ENCODE measurements at places on chromosomes 13 and 19. TPM values are rescaled to one million over a fixed set of nuclear protein-coding genes. Genes with fewer than 3 reads are reported as not detected.
A peak's percentile ranks its signal among the peaks of the same experiment; 100 is the strongest.

- DNase-seq = no peak
These were observed 5.8 kb upstream of the TPM4 start for GRCh38 chr19:16070366-16070990.

DNA sequence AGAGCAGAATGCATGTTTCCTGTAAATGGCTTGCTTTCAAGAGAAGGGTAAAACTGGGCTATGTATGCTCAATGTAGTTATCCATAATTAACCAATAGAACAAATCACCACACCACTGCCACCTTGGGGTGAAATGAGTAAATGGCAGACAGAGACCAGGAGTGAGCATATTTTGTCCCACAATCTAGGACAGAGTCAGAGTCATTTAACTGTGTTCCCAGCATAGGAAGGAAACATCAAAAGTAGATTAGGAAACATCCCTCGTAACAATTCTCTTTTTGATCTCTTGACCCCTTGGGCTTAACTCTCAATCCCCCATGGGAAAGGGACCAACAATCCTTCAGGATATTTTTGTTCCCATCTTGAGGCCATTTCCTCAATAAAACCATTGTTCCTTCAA is 224.8 kb downstream of the NHLRC3 start:
- no peak for DNase-seq

DNA sequence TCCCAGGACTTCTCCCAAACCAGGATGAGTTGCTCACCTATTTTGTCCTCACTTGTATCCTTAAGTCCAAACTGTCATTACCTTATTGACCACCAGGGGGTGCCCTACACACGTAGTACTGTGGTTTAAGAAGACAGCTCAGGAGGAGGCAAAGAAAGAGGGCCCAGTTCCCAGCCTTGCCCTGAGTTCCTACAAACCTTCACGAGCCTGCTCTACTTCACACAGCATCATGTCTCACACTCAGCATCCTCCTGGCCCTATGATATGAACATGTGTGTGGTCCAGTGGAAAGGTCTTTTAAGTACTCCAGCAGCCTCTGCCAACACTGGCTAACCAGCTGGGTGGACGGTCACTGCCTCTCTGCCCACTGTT is 8.1 kb upstream of the ZNF784 start:
- DNase-seq = peak; percentile 97

GRCh38 chr13:83325125-83325853 is 557.0 kb downstream of the SLITRK1 start:
- peak; percentile 49 for DNase-seq

DNA sequence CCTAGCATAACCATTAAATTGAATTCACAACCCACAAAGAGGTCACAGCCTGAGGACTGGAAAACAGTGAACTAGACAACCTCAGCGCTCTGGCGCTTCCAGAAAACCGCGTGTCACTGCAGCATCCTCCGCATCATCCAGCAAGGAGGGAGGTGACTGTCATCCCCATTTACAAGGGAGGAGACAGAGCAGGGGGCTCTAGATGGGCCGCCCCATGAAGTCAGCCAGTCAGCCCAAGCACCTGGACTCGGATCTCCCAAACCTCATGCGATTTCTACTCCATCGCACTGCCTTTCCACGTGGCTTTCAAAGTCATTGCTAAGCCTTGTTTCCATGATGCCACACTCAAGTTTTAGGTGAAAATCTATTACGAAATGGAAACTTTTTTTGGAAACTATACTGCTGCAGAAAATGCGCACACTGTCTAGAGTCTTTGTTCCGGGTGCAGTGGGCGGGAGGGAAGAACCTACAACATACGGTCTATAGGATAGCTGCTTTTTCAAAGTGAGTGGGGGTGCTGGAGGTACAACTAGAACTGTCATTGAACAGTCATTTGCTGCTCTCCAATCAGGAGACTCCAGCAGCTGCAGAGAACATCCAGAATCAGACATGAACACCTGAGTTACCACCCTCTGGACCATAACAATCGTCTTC is 2.8 kb downstream of the AP3D1 start:
- no peak for DNase-seq

DNA sequence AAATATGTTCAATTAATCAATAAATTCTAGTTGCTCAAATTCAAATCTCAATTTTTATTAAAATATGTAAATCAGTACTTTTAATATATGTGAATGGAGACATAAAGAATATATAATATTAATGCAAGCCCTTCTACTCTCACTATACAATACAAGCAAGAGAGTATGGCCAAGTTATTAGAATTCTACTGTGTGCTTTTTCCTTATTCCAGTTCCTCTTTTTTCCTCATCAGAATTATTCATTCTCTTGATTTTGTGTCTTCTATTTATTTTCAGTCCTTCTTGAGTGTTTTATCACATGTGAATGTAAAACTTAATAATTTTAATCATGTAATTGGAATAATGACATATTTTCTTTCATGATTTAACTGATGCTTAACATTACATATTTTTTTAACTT is 276.8 kb downstream of the PCDH20 start:
- DNase-seq = no peak

GRCh38 chr13:47087841-47088240 is 191.0 kb upstream of the HTR2A start:
- DNase-seq = no peak

GRCh38 chr19:16252459-16253205 is 54.9 kb downstream of the AP1M1 start:
- no peak for DNase-seq

- no peak for DNase-seq
These were observed 142.9 kb upstream of the SERP2 start for GRCh38 chr13:44230736-44231135.

DNA sequence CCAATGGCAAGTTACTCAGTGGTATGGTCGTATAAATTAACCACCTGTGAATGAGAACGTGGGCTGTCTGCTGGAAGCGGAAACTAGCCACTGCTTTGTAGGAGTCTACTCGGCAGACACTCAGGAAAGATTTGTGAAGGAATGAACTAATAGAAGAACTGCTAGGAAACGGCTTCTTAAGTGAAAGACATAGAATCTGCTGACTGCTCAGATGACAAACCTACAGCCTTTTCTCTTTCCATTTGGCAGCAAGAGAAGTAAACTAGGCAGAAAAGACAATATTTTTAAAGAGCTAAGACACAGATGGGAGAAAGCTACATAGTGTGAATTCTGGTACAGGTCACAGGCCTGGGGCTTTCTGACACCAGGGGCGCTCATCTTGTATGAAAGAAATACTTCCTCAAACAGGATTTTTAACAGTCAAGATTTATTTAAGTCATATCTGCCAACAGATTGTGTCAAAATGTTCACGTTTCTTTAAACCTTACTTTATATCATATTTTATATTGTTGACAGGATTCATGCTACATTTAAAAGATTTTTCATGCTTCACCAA is 78.4 kb downstream of the MIPEP start:
- DNase-seq = no peak

DNA sequence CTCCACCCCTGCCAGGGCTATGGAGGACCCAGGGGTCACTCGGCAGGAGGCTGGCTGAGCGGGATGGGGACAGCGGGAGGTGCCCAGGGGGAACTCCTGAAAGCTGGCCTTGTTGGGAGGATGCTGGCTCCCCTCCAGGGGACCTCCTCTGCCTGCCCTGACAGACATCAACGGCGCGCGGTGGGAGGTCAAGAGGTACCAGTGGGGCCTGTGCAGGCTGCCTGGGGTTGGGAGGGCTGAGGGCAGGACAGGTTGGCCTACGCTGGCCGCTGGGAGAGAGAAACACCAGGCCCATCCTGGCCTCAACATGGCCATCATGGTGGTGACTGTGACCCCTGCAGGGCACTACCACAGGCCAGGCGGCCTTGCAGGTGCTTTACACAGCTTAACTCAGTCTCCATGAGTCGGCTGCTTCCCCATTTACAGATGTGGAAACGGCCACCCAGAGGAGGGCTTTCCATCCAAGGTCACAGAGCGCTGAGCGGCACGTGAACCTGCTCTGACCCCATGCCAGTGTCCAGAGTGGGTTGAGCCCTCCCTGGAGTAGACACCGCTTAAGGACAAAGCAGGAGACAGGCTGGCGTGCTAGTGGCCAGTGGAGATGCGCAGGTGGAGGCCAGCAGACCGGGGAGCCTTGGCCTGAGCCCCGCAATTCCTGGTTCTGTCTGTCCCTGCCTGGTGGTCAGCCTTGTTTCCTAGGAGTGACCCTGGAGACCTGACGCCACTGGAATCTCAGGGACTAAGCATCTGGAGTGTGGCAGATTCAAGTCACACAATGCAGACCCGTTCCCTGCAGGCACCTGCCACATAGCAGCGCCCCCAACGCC is 27.6 kb downstream of the CEBPG start:
- no peak for DNase-seq

DNA sequence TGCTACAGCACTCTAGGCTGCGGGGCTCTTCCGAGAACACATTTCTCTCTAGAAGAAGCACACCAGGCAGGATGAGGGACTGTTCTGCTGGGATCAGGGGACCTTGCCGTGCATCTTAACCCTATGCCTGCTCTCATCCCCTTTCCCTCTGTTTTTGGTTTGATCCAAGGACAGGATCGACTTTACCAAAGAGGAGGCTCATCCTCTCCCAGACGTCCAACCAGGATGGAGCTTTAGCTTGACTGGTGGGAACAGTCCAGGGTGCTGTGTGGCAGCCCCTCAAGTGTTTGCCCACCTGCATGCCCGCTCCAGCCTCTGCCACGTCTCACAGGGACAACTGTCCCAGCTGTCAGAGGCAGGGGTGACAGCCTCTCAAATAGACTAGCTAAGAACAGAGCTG is 42.3 kb upstream of the KCTD15 start:
- DNase-seq = no peak

DNA sequence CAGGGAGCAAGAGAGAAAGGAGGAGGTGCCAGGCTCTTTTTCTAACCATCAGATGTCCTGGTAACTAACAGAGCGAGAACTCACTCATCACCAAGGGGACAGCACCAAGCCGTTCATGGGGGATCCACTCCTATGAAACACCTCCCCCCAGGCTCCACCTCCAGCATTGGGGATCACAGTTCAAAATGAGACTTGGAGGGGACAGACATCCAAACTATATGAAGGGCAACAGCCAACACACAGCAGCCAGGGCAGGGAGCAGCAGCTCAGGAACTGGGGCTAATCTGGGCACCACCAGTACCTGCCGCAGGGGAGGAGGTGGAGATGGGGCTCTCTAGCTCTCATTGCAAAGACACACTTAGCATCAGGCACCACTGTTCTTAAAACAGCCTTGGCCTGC is 34.3 kb upstream of the VSTM2B start:
- no peak for DNase-seq

DNA sequence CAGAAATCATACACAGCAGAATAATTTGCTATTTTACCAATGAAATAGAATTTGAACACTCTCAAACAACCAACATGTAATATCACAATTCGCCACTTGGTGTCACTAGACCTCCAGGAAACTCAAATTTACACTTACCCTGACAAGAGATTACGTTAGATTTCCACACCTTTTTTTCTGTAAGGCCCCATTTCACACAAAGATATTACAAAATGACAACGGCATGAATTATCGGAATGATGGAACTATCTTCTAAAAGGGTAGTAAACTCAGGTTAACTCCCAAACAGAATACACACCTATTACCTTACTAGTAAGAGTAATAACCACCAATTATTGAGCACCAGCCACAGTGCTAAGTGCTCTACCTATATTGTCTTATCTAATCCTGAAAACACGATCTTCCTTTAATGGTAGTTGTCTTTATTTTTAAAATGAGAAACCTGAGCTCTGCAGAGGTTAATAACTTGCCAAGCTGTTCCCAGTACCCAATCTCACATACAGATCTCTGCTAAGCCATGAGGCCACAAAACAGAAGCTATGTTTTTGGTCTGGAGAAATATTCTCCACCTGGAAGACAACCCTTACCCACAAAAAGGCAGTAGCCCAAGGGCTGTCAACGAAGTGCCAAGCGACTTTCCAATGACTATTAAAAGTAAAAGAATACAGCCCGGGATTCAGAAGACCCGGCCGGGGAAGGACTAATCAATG is 152.4 kb downstream of the DCLK1 start:
- DNase-seq = peak; percentile 80

DNA sequence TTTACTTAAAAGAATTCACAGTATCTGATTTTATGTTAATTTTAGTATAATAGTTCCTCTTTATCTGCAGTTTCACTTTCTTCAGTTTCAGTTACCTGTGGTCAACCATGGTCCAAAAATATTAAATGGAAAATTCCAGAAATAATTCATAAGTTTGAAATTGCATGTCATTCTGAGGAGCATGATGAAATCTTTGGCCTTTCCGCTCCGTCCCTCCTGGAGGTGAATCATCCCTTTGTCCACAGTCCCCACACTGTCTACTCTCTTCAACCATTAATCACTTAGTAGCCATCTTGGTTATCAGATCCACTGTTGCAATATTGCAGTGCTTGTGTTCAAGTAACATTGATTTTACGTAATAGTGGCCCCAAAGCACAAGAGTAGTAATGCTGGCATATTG is 26.9 kb downstream of the SLITRK6 start:
- no peak for DNase-seq

DNA sequence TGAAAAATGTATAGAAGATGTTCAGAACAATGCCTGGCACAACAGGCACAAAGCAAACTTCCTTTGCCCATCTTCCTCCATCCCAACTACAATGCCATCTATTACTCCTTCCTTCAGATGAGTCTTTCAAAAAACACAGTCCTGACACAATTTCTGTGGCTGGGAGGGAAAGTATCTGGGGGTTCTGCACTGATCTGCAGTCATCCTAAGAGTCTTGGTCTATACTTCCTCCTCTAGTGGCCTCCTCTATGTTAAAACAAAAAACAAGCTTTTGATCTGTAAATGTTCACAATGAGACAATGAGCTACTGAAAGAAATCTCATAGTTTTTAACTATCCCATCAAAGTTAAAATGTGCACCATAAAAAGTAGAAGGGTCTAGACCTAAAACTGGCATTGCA is 44.8 kb downstream of the USP12 start:
- no peak for DNase-seq

DNA sequence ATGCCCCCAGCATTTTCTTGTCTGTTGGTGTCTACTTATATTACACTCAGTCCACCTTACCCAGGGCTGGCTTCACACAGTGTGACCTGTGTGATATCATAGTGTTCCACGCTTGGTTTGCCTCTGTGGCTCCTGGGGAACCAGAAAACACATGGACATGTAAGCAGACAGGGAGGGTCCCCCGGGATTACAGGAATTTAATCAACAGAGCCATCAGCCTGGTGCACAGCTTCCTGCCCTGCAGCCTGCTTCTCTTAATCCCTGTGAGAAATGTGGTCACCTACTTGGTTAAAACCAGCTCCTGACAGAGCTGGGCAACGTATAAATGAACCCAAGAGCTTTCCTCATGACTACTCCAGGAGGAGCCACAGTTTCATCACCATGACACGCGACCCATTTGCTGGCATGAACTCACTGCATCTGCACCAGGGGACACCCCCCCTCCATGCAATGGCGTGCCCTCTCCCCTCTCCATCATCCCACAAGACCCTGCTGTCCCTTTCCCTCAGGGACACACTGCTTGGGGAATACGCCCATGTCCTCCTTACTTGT is 152.1 kb downstream of the UQCRFS1 start:
- DNase-seq = no peak

Gene PROZ
- total RNA-seq = not detected

Gene FTL
- 830 TPM for total RNA-seq

Gene KCNC3
- 4.7 TPM for total RNA-seq

Gene CARD8
- 35.8 TPM for total RNA-seq

Gene BTBD2
- total RNA-seq = 49.9 TPM

Gene KRTDAP
- not detected for total RNA-seq

Gene LRG1
- 0.39 TPM for total RNA-seq

Gene ZNF665
- 8.5 TPM for total RNA-seq

Gene ERICH4
- total RNA-seq = not detected

Data from spinal cord (tissue), 10 donors.